ENCODE measurements at places on chromosomes 6 and 20.

- no peak for DNase-seq
Measured at GRCh38 chr6:3881711-3882421, 32.7 kb downstream of the FAM50B start.

- no peak for DNase-seq
Measured at GRCh38 chr20:30630761-30631160, 626.7 kb upstream of the DEFB115 start.

GRCh38 chr6:108946695-108947094, 98.5 kb downstream of the ARMC2 start:
- DNase-seq = no peak

- no peak for DNase-seq
Measured at GRCh38 chr6:20814494-20814893, 280.2 kb downstream of the CDKAL1 start.

GRCh38 chr6:25404693-25405169, 125.6 kb downstream of the CARMIL1 start:
- peak; percentile 4 for DNase-seq

DNA sequence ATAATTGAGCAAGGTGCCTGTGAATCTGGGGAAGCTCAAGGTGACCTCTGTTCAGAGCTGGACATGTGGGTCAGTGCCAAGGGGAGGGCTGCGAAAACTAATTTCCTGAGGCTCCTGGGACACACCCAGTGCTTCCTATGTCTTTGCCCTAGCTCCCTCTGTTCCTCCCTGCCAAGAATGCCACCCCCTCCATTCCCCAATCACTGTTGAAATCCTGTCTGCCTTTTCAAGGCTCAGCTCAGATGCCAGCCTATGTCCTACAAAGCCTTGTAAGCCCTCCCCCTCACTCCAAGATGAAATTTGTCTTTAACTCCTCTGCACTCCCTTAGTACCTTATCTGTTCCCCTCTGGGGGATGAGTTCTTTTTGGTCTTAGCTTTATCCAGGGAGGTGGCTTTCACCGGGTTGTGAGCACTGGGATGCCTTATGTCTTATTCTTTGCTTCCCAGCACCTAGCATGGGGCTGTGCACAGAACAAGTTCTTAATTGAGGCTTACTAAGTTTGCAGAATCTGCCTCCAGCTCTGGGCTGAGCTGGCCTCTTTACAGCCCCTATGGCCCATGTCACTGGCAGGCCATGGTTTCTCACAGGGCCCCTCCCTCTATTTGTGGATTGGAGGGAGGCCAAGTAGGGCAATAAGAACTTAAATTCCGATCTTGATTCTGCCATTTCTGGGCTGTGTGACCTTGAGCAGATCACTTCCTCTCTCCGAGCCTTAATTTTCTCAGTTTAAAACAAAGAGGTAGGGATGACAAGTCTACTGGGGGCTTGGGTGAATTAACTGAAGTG, 51.5 kb upstream of the EPB41L1 start:
- DNase-seq = no peak

GRCh38 chr20:15760001-15760621, 813.1 kb downstream of the KIF16B start:
- DNase-seq = no peak

All from effector memory CD8-positive, alpha-beta T cell (primary cell).